ENCODE measurements at places on chromosomes 13 and 19.

DNA sequence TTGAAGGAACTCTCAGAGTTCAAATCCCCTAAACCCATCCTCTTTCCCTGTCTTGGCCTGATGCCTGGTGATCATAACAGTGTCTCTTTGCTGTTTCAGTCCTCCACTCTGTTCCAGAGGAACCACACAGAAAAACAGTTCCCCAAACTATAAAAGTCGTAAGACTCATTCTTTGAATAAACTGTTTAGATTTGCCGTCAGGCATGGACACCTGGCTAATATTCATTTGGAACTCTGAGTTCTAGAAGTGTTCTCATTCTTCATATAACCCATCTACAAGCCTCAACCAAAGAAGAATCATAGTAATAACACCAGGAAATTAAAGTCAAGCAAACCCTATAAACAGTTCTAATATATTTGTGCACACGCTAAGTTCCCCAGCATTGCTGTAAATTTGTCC, 37.7 kb upstream of the ABCC4 start:
- DNase-seq: no peak

- DNase-seq: no peak
These were observed 58.6 kb downstream of the WASF3 start for GRCh38 chr13:26616126-26616525.

DNA sequence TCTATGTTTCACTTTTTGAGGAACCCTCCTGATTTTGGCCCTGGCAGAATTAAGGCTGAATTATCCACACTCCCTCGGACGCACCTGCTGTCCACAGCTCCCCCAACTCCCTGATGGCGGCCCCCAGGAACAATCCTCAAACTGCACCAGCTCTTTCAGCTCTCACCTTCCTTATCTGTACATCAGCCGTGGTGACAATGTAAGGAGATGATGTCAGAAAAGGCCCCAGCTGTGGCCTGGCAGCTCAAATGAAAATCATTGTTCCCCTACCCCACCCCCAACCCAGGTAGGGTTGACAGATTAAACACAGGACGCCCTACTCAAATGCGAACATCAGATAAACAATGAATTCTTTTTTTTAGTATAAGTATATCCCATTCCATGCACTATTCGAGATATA, 35.0 kb upstream of the KLF2 start:
- no peak for DNase-seq

GRCh38 chr19:51203916-51204315, 21.0 kb upstream of the CD33 start:
- no peak for DNase-seq

GRCh38 chr13:84668637-84669036, 786.4 kb upstream of the SLITRK1 start:
- no peak for DNase-seq
